ENCODE measurements at places on chromosomes 16 and 17. TPM values are rescaled to one million over a fixed set of nuclear protein-coding genes. Genes with fewer than 3 reads are reported as not detected.

CCDC40 gene
- total RNA-seq = 4.3 TPM

TNP2 gene
- total RNA-seq = not detected

HID1 gene
- total RNA-seq = 2.3 TPM

KRT35 gene
- total RNA-seq = not detected

SCN4A gene
- 0.04 TPM for total RNA-seq

GRIN2A gene
- total RNA-seq = not detected

GNG13 gene
- not detected for total RNA-seq

CPPED1 gene
- total RNA-seq = 5.2 TPM

KRT27 gene
- total RNA-seq = not detected

CLEC18B gene
- 0.29 TPM for total RNA-seq

ATXN7L3 gene
- total RNA-seq = 96.6 TPM

CD300LB gene
- total RNA-seq = 0.11 TPM

RAMP2 gene
- not detected for total RNA-seq

DNA sequence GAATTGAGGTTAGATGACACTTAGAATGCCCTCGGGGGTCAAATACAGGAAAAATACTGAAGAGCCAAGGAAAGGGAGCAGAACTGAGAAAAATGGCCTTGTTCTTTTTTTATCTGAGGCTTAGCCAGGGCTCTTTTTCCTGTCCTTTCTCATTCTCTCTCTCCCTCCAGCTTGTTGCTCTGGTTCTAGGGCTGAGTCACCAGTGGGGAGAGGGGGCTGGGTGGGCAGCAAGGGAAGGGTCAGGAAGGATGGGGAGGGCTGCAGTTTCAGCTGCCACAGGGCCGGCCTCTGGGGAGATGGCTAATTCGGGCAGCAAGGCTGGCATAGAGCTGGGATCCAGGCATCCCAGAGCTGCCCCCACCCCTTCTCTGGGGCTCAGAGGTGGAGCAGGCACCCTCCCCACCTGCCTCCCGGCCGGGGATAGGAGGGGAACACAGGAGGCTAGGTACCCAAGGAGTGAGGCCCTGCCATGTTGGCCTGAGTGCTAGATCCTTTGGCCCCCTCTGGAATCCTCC, 3.9 kb downstream of the ITGA3 start:
- DNase-seq = no peak

- no peak for DNase-seq
Measured at GRCh38 chr16:87830673-87831420, 38.5 kb downstream of the SLC7A5 start.

DNA sequence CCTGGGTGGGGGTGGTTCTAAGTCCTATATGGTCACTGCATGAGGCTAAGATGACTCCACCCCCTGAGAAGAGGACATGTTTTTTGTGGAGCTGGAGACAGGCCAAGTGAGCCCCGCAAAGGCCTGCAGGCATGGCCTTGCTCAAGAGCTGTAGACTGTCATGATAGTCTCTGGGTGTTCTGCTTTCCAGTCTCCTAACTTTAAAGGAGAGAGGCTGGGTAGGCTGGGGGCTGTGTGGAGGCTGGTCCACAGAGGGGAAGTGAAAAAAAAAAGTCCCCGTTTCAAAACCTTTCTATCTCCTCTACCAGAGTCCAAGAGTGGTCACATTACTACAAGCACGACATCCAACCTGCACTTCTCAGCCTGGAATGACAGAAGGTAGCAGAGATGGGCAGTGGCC, 27.1 kb downstream of the CDRT4 start:
- no peak for DNase-seq

DNA sequence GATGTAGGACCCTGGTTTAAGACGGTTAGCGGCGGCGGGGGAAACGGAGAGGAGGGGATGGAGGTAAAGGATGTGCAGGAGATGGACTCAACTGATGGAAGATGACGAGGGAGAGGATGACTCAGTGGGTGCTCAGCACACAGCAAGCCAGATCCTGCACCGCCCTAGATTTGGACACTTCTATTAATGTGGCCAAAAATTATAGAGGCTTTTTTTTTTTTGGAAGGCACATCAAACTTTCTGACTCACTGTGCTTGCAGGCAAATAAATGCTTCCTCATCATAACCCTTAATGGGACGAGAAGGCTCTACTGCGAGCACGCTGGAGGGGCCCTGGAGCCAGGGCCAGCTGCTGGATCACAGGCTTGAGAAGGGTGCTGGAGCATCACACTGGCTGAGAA, 36.0 kb downstream of the RTN4RL1 start:
- DNase-seq = no peak

GRCh38 chr17:46009681-46010596, 10.9 kb downstream of the STH start:
- DNase-seq = no peak

- DNase-seq = no peak
Measured at GRCh38 chr17:57935833-57936807, 19.1 kb downstream of the CUEDC1 start.

- DNase-seq = no peak
Measured at GRCh38 chr17:40485851-40486521, 15.4 kb downstream of the TNS4 start.

DNA sequence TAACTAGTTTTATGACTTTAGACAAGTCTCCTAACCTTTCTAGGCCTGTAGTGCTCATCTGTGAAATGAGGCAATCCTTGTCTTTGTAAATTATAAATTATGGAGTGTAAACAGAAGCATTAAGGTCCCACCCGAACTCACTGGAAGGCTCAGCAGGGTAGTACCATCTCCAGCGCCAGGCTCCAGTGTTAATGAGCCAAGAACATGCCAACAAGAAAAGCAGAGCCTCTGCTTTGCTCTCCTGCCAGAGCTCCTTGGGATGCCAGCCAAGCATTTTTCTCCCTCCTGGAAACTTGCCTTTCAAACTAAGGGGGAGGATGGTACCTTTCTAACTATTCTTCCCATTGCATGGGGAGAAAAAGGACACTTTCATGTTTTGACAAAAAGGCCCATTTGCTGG, 14.9 kb downstream of the LIMD2 start:
- DNase-seq = no peak

DNA sequence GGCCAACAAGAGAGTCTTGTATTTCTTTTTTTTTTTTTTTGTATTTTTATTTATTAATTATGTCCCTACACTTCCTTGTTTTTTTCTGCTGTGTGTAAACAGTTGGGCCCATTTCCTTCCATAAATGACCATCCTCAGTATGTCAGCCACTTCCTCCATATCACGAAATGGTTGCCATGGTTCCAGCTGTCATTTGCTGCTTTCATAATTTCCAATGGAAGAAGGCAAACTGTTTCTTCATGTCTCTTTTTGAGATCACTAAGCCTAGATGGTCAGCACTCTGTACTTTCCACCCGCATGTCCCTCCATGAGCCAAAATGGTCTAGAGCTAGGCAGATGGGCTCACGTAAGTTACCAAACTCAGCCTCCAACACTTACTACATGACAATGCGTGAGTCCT, 133.5 kb upstream of the FOXF1 start:
- DNase-seq = no peak

DNA sequence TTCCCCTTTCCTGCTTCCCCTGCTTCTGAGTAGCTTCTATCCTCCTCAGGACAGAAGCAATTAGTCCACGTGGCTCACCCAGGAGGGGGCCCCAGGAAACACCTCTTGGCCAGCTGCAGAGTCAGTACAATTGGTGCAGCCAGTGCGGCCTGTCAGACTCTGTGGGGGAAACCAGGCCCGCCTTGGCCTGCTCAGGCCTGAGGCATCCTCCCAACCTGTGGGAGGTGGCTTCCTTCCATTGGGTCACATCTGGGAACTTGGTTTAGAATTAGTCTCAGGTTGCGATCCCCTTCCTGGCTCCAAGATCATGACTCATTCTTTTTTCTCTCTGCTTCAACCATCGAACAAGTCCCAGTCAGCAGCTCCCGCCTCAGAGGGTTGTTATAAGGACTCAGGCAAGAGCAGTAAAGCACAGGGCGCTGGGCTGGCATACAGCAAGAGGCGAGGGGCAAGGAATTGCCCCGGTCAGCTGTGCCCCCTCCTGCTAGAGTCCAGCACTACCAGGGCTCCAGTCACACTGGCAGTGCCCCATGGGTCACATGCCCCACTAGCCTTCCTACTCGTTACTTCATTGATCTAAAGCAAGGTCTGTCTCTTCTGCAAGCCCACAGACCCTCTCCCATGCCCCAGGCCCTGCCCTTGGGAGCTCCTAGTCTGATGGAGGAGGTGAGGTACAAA, 8.1 kb upstream of the EPX start:
- no peak for DNase-seq

- DNase-seq = no peak
Measured at GRCh38 chr17:74104921-74105320, 98.6 kb upstream of the RPL38 start.

DNA sequence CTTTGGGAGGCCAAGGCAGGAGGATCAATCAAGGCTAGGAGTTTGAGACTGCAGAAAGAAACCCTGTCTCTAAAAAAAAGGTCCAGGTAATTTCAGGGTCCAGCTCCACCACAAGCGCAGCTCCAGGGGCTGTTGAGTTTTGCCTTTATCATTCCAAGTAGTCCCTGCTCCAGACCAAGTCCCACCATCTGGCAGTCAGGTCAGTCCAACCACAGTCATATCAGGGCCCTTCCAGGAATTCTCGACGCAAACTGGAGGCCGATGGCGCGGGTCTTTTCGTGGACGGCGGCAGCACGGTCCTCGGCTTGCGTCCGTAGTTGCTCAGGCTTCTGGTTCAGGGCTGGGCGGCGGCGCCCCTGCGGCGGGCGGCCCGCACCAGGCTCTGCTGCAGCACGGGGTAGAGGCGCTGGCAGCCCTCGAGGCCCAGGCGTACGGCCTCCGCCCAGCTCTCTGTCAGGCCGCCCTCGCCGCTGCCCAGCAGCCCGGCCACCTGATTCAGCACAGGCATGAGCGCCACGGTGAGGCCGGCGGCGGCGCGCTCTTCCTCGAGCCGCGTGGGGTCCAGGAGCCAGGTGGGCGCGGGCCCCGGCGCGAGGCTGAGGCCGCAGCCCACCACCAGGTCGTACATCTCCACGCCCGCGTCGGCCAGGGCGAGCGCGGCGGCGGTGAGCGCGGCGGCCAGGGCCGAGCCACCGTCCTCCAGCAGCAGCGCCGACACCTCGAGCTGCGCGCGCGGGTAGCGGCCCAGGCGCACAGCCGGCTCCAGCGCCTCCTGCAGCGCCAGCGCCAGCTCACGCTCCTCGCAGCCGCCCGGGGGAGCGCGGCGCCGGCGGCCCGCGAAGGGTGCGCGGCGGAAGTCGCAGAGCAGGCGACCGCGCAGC, 752 bp downstream of the EXOSC6 start:
- no peak for DNase-seq

DNA sequence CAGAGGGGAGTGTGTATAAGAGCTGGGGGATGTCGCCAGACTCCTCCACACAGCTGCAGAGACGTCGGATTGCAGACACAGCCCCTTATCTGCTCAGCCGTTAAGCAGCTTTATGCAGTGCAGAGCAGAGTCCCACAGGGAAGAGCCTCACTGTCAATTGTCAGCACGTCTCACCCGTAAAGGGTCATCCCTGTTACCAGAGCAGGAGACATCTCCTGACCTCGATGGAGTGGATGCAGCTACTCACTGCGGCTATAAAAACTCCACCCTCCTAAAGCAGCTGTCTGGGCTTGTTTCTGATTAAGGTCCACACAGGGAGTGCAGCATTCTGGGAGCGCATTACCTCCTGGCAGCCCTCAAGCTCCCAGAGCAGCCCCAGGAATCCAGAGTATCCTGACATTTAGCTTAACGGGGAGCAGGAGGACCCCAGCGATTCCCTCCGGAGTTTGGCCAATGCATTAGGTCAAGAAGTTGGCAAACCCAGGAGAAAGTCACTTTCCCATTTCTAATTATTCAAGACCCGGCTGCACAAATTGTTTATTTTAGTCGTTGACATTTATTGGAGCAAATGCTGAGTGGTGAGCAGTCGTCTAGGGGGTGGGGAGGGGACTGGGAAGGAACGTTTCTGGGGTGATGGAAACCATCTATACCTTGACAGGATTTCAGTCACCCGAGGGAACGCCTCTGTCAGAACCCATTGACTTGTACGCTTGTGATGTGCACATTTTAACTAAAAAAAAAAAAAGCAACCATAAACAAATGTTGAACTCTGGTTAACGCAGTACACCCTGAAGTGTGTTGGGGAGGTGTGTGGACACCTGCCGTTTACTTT, 100.0 kb upstream of the ZNF469 start:
- no peak for DNase-seq

DNA sequence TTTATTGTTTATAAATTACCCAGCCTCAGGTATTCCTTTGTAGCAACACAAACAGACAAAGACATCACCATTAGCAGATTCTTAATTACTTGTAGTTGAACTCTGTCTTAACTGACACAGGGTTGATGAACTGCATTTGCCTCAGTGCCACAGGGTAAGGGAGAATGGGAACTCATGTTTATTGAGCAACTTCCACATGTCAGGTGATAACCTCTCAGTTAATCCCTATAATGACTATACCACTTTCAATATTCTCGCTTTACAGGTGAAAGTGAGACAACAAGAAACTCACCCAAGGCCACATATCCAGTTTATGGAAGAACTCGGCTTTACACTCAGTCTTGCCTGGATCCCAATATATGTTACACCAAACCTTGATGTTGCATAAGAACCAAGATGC, 8.6 kb downstream of the PDILT start:
- DNase-seq = no peak

DNA sequence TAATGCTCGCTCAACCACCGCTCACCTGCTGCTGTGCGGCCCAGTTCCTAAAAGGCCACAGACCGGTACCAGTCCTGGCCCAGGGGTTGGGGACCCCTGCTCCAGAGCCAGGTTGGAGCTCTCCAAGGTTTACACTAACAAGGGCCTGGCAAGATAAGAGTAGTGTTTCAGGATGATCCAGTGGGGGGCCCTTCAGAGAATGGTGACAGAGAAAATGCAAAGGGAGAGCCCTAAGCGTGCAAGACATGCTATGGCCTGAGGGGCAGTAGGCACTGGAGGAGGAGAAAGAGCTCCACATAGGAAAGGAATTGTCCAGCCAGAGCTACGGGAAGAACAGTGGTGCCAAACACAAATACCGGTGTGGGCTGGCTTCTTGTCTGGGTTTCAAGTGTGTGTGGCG, 233.4 kb downstream of the STX8 start:
- DNase-seq = no peak

DNA sequence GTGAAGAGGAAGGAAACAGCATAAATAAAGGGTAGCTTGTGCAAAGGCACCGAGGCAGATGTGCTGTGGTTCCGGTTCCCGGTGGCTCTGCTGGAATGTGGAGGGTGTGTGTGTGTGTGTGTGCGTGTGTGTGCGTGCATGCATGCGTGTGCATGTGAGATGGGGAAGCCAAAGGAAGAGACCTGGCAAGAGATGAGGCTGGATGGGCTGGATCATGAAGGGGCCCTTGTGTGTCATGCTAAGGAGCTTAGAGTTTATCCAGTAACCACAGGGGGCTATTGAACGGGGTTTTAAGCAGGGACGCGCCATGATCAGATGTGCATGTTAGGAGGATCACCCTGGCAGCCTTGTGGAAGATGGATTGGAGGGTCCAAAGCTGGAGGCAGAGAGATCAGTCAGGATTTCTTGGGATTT, 8.3 kb downstream of the WSCD1 start:
- no peak for DNase-seq

DNA sequence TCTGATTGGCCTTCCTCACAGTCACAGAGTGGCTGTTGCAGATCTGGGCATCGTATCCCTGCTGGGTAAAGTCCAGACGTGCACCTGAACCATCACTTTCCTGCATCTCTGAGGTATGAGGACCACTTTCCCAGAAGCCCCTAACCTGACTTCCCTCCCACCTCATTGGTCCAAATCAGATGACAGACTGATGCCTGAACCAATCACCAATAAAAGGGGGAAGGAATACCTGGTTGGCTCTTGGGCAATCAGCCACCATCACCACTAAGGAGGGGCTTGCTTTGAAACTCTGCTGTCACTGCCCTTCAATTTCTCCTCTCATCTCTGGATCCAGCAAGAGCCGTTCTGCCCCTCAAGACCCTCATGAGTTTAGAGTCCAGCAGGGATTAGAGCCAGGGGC, 13.6 kb upstream of the WFDC1 start:
- no peak for DNase-seq
